ENCODE measurements at places on chromosomes 7 and 10.

DNA sequence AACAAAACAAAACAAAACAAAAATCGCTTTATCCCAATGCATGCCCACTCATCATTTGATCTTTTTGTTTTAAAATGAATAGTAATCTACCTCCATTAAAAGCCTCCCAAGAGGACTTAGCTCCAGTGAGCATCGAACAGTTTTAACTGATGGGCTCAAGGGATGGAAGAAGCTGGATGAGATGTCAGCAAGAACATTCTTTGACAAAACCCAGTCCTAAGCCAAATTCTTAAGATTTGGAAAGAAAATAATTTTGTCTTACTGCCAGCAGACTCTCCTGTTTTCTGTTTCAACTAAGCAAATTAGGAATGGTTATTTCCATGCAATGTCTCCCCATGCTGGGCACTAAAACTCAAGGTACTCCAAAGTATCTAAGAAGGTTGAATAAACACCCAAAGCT is 127.3 kb downstream of the RNLS start:
- no peak for DNase-seq

- no peak for DNase-seq
Observed at GRCh38 chr7:138720286-138720685, 19.1 kb upstream of the SVOPL start.

DNA sequence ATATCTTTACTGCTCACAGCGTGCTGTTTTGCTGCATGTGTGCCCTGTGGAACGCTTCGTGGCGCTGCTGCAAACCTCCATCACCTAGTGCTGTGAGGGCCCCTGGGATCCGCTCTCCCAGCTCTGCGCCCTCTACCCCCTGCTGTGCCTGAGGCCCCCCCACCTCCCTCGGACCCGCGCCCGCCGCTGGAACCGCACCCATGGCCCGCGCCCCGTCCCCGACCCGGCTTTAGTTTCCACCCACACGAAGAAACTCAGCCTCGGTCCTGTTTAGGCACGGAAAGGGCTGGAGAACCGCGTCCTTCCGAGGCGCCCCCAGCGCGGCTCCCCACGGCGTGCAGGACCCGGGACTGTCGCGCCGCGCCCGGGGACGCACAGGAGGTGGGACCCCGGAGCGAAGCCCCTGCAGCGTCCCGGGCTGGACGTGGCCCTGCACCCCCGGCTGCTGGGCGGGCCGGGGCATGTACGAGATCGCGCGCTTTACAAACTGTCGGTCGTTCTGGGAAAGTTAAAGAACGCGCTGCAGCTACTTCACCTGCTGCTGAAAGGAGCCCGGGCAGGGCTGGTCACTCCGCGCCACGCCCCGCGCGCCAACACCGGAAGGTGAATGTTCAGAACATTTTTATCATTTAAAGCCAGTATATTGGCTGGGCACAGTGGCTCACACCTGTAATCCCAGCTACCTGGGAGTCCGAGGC is 54.3 kb downstream of the BMS1 start:
- no peak for DNase-seq

DNA sequence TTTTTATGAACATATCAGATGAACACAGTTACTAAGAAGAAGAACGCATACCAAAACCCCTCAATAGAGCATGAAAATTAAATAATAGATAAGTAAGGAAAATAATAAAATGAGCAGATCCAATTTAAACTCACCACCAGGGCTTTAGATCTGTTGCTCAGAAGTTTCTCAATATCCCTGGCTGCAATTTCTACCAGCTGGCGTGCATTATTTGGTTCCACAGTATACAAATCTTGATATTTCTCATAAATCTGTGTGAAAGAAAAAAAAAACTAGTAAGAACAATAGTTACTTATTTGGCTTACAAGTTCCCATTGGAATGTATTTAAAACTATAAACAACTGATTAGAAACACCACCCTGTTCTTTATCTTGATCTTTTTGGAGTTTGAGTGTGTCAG is 108.6 kb downstream of the CACNA2D1 start:
- DNase-seq: no peak

GRCh38 chr10:127578259-127578960 is 29.3 kb downstream of the NPS start:
- no peak for DNase-seq

GRCh38 chr7:141511316-141511675 is 39.9 kb upstream of the AGK start:
- no peak for DNase-seq

DNA sequence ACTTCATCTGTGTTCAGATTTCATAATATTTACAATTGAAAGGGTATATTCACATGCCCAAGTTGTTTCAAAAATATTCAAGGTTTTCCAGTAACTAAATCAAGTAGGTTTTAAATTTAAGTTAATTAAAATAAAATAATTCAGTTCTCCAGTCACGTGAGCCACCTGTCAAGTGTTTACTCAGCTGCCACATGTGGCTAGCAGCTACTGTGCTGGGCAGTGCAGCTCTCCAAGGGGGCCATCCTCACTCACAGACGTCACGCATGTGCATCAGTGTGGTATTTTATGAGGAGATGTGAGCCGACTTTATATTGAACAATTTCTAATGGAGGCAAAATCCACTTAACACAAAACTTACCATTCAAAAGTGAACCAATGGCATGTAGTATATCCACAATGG is 69.7 kb upstream of the CAMK2B start:
- DNase-seq: no peak

GRCh38 chr10:13984647-13985155 is 346.0 kb downstream of the FRMD4A start:
- no peak for DNase-seq

DNA sequence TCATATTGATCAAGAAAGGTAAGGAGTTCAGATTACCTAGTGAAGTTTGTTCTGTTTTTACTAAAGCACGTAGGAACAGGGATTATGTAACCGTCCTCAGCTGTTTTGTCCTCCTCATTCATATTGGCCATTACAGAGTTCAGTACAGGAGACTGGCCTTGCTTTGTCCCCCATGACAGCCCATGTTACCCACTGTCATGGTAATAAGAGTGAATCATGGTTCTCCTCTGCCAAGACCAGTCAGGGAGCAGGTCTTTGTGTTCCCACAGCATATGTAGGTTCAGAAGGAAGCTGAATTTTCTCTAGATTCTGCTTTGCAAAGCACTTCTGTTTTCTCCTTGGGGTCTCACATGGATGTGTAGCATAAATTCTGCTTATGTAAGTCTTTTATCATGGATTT is 106.2 kb upstream of the GPR141 start:
- DNase-seq: no peak

DNA sequence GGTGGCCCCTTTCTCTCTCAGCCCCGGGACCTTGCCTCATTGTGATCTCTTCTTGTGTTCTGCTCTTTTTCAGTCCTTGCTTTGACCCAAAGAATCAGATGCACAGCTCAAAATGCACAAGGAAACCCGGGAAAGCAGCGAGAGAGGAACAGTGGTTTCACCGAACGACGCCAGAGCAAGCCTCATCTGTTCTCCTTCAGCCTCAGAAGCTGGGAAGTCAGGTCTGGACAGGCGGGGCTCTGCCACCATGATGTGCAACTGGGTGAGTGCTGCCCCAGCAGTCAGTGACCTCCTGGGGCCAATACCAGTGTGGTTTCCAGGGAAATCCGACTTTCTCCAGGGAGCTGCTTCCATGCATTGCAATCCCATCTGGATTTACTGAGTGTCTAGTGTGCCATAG is 133.4 kb downstream of the PRKCQ start:
- DNase-seq: no peak

- DNase-seq: no peak
Observed at GRCh38 chr10:13791483-13791882, 204.7 kb downstream of the PRPF18 start.

- DNase-seq: no peak
Observed at GRCh38 chr7:115059321-115059720, 137.4 kb downstream of the MDFIC start.

- DNase-seq: no peak
Observed at GRCh38 chr7:123783820-123784219, 35.0 kb upstream of the WASL start.

- no peak for DNase-seq
Observed at GRCh38 chr10:69904533-69904932, 102.8 kb downstream of the COL13A1 start.

DNA sequence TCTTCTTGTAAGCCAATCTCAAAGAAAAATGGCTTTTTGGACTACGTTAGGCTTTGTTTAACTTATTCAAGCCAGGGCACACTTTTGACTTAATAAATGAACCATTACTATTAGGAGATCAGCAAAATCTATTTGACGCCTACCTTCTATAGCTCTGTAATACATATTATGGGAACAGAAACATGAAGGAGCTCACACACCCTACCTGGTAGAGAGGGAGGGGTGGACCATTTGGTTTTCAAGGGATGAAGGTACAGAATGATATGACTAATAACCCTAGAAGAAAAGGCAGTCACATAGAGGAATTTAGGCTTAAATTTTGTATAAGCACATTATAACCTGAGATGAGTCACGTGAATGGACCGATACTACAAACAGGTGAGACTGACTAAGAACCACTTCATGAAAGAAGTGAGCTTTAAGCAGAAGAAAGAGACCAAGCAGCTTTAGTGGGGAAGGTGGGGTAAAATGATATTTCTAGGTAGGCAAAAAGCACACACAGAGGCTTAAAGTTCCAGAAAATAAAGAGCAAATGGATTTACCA is 106.8 kb upstream of the CTTNBP2 start:
- no peak for DNase-seq

DNA sequence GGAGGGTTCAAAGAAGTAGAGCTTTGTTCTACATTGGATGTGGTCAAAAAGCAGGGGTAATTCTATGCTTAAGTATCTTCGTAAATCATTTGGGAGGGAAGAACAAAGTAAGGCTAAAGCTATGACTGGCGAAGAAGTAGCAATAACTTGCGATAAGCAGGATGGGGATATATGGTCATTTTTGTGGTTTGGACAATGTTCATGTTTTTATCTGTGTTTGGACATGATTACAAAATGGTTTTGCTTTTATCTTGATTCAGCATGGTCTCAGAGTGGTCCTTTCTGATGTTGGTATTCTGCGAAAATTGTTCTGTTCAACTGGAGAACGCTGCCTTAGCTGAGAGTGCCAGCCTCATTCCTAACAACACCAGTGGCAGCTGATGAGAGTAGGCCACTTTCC is 208.8 kb downstream of the SEMA3A start:
- no peak for DNase-seq

GRCh38 chr10:99730026-99730425 is 1.9 kb downstream of the COX15 start:
- DNase-seq: no peak

- DNase-seq: no peak
Observed at GRCh38 chr10:113027574-113028455, 77.8 kb downstream of the TCF7L2 start.

DNA sequence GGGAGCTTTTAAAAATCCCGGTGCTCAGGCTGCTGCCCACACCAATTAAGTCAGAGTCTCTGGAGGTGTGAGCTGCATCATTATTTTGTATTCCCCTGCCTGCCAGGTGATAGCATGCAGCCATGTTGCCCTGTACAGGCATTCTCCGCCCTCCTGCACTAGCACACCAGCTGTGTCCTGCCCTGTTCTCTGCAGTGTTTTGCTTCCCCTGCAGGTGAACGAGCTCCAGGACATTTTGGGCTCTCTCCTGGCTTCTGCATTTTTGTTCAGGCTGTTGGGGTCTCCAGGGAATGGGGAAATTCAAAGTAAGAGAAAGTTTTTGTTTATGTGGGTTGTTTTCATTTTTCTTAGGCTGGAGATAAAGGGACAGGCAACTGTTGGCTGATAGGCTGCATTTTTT is 271.0 kb upstream of the COBL start:
- DNase-seq: no peak

DNA sequence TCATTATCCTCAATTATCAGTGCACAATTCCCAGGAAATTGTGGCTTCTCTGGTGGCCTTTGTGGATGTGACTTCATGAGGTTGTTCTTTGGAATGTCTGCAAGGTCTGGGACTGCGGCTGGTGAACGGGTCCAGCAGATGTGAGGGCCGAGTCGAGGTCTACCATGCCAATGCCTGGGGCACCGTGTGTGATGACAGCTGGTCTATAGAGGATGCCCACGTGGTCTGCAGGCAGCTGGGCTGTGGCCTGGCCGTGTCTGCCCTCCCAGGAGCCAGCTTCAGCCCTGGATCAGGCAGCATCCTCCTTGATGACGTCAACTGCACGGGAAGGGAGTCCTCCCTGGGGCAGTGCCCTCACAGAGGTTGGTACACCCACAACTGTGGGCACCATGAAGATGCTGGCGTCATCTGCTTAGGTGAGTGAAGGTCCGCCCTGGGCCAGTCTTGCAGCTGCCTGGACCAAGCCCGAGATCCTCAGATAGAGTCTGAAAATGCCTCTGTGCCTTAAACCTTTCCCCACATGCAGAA is 46.9 kb downstream of the CUZD1 start:
- DNase-seq: no peak

GRCh38 chr7:150968734-150969372 is 9.3 kb downstream of the KCNH2 start:
- DNase-seq: no peak

DNA sequence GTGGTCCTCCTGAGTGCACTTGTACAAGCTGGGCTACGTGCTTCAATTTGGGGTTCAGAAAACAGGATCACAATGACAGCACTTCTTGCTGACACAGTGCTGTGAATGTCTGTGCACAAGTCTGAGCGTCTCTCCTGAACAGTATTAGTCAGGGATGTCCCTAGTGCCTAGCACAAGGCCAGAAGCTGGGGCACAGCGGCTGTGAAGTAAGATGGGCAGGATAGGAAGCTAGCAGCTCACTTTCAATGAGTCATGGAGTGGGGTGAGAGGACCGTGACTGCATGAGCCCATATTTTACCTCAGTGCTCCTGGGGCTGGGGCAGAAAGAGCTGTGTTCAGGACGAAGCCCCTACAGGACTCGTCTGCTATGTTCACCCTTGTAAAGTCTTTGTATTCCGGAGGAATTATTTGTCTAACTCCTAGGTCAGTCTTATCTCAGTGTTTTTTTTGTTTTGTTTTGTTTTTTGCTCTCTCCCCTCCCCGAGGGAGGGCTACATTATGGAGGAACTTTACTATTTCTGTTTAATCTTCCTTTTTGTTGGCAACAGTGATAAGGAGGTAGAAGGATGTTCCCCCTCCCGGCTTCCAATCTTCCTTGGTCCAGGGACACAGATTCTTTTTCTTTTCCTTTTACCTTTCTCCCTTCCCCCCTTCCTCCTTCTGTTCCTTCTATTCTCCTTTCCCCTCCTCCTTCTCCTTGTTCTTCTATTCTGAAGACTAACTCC is 2.8 kb upstream of the LRMDA start:
- DNase-seq: no peak
